Hindlimb muscle (tissue), 1 donor: ENCODE measurements at places on chromosomes 11 and 22. TPM values are rescaled to one million over a fixed set of nuclear protein-coding genes. Genes with fewer than 3 reads are reported as not detected.

DNA sequence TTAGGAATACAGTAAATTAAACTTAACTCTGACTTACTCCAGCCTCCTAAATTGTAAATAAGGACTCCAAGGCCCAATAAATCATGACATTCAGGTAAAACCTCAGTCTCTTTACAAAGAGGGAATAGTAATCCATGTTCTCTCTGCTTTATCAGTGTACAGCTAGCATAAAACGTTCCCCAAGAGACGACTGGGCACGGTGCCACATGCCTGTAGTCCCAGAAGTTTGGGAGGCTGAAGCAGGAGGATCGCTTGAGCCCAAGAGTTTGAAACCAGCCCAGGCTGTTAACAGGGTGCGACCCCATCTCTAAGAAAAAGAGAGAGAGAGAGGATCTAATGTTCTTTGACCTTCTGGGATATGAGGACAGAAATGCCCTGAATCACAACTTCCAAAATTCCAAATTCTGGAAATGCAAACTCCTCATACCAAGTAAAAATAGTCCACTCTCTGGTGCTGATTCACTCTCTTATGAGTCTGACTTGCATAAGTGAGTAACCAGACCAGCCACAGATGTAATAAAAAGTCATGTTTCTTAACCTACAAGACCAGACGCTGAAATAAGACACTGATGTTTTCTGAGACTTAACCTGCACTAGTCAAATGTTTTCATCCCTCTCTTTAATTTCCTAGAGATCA is 25.5 kb downstream of the NNMT start:
- DNase-seq = peak; percentile 11

DNA sequence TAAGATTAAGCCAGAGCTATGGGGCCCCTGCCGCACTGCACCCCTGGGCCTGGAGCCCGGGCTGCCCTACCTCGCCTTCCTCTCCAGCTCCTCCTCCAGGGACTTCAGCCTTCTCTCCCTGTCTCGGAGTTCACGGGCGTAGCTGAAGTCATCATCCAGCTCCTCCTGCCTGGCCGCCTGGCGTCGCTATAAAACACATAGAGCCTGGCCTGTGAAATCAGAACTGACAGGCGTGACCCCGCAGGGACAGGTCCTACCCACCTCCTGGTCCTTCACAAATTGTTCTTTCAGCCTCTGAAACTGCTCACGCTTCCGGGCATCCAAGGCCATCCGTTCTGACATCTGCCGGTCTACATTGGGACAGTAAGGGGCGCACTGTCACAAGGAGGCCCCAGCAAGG is 20.8 kb downstream of the TUBGCP6 start:
- no peak for DNase-seq

DNA sequence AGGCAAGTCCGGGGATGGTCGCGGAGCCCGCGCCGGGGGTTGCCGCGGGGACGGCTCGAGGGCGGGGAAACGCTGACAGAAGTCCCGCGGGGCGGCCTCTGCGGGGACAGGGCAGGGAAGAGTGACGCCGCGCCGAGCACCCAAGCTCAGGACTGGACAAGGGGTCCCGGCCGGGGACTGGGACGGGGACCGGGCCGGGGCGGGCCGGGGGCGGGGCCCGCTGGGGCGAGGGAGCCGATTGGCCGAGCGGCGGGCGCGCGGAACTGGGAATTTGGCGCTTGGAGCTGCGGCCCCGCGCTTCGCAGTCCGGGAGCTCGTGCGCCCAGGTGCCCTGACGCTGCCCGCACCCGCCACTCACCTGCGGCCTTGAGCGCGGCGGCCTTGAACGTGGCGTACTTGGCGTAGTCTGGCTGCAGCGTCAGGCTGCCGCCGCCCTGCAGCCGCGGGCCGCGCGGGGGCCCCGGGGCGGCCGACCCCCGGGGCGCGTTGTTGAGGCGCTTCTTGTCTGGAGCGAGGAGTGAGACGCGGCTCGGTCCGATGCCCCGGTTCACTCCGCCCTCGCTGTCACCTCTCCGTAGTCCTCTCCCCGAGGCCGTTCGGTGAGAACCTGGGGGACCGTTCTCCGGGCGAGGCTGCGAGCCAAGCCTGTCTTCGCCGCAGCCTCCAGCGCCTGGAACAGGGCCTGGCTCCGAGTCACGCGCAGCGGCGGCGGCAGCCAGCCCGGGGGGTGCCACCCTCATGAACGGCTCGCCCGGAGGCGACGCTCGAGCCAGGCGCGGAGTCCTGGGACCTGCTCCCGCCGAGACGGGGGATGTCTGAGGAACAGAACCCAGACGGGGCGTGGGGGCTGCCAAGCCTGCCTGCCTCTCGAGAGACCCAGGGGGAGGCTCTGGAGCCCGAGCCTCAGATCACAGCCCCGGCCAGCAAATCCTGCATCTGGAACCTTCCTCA is 4.5 kb downstream of the SHISA8 start:
- DNase-seq = no peak

The BDNF gene
- polyA plus RNA-seq = 1.0 TPM

- peak; percentile 16 for DNase-seq
Measured at GRCh38 chr22:28222976-28223745, 304.1 kb upstream of the PITPNB start.

GRCh38 chr11:34552270-34552669 is 38.7 kb upstream of the ELF5 start:
- no peak for DNase-seq

GRCh38 chr11:32920570-32920969 is 28.0 kb downstream of the QSER1 start:
- no peak for DNase-seq

The SLC16A8 gene
- polyA plus RNA-seq = 3.5 TPM

The MRGPRE gene
- not detected for polyA plus RNA-seq

DNA sequence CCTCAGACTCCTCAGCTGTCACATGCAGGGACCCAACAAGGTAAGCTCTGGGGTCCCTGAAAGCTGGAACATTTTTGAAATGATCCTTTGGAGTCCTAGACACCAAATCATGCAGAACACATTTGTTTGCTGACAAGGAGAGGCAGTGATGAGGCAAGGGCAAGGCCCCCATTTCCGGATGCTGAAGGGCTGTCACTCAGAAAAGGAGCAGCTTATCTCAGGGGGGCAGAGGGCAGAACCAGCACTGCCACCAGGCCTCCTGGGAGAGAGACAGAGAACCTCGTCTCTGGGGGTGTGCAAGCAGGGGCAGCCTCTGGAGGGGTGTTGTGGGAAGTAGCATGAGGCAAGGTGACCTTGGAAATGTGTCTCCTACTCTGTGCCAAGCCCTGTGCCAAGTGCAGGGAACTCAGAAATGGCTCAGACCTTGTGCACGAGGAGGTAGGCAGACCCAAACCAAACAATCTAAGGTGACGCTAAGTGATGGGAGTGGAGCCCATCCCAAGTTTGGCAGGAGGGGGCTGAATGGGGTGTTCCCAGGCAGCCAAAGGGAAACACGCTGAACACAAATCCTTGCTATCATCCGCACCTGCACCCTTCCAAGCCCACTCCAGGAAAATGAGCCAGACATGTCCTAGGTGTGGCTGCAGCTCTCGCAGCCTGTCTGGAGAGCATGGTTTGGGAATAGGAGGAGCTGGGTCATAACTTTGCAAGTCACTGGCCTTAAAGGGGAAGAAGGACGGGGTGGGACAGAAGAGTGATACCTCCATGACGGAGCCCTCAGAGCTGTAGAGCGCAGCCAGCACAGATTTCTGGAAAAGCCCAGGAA is 94.2 kb downstream of the PDE2A start:
- no peak for DNase-seq

The CLDN5 gene
- 58.6 TPM for polyA plus RNA-seq

The C1QTNF4 gene
- 11.6 TPM for polyA plus RNA-seq

The CAT gene
- polyA plus RNA-seq = 75.8 TPM

DNA sequence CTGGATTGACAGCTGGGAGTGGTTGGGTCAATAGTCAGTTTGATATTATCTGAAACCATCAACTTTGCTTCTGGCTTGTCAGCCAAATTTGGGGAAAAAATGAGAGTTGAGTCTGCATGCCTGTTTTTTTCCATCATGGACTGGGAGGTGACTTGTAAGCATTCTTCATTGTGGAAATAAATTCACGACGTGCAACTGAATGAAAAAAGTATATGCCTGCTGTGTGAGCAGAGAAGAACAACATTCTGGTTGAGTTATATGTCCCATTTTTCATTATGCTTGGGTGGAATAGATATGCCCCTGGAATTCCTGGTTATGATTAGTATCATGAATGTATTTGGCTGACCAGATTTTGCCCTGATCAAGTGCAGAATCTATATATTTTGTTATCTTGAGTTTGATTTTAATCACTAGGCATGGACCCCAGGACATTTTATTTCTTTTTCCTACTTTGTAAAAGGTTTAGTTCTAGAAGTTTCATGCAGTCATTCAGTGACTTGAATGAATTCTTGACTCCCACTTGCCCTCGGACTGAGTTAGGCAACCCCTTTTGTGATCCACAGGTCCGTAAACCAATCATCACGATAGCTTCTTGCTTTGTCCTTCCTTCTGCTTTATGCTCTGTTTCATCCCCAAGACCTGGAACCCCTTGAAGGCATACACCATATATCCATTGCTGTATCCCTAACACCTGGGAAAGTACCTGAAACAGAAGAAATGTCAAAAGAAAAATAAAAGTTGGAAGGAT is 205.8 kb downstream of the NAV2 start:
- DNase-seq = no peak

GRCh38 chr11:73029403-73029802 is 112.7 kb downstream of the FCHSD2 start:
- DNase-seq = no peak

DNA sequence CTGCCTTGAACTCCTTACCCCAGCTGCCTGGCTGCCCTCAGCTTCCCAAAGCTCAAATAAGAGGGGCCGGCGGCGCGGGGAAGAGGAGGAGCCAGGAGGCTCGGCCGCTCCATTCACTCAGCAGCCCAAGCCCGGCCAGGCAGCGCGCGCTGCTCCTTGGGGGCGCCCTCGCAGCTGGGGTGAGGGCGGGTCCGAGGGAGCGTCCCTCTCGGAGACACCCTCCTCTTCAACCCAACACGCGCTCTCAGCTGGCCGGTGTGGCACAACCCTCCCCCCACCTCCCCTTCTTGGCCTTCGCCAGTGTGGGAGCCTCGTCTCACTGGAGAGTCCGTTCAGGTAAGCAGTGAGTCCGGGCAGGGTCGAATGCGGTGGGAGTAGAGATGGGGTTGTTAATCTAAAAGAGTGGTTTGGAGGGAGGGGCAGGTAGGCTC is at the start of gene WT1:
Gene WT1 (minus strand): TSS at position 29 of the 431 bp plus-strand sequence.
- DNase-seq = no peak

- DNase-seq = no peak
Measured at GRCh38 chr11:68402355-68403031, 58.1 kb upstream of the PPP6R3 start.
